NCI-H2081 (cell line): ENCODE measurements at places on chromosomes 13 and 19.
A peak's percentile ranks its signal among the peaks of the same experiment; 100 is the strongest.

DNA sequence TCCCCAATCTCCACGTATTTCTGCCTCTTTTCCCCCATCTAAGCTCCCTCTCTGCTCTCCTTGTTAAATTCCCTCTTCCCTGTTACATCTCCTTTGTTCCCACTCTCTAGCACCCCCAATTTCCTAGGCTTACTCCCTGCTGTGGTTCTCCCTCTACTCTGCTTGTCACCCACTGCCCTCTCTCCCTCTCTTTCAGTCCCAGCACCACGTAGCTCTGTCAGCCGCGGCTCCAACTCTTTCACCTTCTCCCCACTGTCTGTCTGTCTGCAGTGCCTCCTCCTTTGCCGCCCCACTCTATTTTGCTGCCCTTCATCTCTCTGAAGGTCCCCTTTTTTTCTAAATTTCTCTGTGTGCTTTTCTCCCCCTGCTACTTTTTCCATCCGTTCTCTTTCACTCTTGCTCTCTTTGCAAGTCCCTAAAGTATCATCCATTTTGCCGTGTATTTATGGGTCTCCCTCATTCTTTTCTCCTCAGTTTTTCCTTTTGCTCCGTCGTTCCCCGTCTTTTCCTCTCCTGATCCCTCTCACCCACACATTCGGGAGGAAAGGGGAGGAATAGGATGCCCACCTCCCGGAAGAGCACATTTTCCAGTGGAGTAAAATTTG is 937 bp downstream of the ZNF841 start:
- DNase-seq: no peak

DNA sequence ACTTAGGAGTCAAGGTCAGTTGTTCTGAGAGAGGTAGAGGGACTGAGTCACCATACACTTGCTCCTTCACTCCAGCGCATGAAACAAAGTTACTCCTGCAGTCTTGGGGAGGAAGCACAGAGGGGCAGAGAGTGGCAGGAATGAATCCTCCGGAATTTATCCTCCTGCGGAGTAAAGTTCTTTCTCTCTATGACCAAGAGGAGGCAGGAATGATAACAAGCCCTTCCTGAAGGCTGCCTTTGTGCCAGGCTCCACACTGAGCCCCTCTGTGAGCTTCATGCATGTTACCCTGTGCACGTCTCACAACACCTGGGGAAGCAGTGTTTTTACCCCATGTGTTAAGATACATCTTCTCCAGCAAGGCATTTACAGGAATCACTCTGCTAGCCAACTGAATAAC is 458.4 kb downstream of the KLF12 start:
- DNase-seq: no peak

DNA sequence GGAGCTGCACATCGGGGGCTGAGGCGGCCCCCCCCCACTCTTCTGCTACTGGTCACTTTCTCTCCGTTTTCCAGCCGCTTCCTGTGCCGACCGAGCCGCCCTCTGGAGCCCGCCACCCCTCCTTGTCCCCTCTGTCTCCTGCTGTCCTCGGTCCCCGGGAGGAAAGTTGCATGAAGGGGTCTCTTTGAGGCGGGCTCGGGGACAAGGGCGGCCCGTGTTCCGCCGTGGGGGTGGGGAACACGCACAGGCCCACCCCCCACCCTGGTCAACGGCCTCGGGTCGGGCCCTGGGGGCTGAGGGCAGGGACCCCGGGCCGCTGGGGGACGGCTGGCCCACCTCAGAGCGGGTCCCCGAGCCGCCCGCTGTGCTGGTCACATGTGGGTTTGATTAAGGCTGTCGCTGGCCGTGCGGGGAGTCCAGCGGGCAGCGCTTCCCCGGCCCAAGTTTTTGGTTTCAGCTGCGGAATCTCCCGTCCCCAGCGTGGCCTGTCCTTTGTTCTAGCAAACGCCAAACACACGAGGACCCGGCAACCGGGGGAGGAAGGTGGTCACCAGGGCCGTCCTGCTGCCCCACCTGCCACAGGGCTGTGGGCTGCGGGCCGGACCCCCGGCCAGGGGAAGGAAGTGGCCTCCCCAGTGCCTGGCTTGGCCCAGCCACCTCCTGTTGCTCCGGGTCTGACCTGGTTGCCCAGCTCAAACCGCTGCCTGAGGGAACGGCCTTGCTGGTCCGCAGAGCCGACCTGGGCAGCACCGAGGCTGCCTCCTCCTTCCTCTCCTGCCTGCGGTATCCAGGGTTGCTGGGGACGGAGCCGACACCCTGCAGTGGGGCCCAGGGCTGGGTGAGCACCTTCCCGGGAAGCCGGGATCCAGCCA is 1.9 kb downstream of the EFNA2 start:
- DNase-seq: no peak

DNA sequence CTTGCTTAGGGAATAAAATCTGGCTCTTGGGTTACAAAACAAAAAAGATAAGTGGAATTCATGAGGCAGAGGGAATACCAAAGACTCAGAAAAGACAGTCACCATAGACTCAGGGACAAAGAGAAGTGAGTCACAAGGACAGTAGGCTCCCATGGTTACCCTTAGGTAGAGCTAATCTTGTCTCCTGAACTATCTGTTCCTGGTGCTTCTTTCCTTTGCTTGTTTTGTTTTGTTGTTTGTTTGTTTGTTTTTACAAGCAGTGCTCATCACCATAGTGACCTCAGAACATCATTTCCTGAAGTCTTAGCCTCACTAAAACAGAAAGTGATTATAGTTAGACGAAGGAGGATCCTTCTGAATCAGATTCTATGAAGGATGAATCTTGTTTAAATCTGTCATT is 142.3 kb upstream of the SOX21 start:
- DNase-seq: no peak

DNA sequence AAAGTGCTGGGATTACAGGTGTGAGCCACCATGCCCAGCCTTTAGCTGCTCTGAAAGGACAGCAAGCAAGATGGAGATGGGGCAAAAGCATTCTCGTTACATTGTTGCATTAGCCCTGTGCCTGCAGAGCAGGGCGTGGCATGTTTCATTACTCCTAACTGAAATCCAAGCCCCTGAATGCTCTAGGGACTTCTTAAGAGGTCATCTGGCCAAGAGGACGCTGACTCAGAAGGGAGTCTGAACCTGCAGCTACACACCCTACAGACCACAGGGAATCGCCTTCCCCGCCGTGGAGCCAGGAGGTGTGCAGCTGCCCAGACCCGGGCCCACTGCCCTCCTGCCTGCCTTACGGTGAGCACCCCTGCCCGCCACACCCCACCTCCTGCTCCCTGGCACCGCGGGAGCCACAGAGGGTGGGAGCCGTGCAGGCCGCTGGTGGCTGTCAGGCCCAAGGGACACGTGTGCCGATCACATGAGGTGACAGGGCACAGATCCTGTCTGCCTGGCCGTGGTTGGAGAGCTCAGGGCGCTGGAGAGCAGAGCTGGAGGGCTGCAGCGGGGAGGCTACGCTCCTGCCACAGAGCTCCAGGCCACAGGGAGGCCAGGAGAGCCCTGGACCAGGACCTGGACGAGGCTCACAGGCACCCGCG is 27.2 kb downstream of the ADPRHL1 start:
- DNase-seq: no peak

DNA sequence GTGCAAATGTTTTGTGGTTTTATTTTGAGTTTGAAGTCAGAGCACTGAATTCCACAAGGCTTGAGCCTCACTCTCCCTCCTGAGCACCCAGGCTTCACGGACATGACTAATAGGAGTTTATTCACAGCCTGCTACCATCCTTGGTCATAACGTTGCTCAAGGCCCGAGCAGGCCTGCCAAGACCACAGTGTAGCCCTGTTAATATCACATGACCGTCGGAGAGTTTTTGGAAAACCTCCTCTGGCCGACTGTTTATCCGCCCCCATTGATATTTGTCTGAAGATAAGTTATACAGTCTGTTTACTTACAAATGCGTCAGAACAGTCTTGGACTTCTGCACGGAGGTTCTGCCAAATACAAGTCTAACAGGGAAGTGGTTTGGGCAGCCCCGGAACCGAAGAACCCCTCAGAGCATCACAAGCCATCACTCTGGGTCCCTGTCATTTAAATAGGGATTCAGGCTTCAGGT is 89.9 kb downstream of the COL4A2 start:
- DNase-seq: no peak

- no peak for DNase-seq
Observed at GRCh38 chr13:30972888-30973377, 40.5 kb downstream of the TEX26 start.

- no peak for DNase-seq
Observed at GRCh38 chr13:102954350-102954749, 108.5 kb downstream of the ERCC5 start.

- no peak for DNase-seq
Observed at GRCh38 chr19:24074720-24075454, 12.1 kb upstream of the ZNF254 start.

GRCh38 chr13:97826421-97827012 is 127.0 kb upstream of the IPO5 start:
- no peak for DNase-seq

- peak; percentile 45 for DNase-seq
Observed at GRCh38 chr19:371501-372168, 27.0 kb upstream of the MIER2 start.
